ENCODE measurements at places on chromosomes 6 and 20.

GRCh38 chr6:36128793-36129192 lies 1.5 kb upstream of the MAPK13 start:
- no peak for DNase-seq

DNA sequence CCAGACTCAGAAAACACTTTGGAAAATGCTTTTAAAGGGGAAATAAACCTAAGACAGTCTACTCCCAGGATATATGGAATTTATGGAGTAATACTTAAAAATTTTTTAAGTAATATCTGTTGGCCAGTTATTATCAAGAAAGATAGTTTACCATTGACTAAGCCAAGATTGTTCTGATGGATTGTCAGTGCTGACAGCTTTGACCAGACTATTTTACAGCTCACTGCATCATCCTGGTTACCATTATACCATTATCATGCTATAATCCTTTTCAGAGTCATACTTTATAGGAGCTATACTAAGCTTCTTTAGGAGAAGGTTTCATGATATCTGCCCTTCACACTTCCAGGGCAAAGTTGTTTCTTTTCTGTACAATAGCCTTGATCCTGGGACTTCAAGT lies 16.5 kb downstream of the GTF2H5 start:
- DNase-seq: no peak

DNA sequence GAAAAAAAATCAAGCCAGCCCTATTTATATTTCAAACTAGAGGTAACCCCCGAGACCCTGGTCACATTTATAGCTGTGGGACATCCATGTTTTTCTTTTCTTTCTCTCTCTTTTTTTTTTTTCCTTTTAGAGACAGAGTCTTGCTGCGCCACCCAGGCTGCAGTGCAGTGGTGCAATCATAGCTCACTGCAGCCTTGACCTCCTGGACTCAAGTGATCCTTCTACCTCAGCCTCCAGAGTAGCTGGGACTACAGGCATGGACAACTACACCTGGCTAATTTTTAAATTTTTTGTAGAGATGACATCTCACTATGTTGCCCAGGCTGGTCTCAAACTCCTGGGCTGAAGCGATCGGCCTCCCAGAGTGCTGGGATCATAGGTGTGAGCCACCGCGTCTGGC lies 12.1 kb downstream of the MAVS start:
- no peak for DNase-seq

DNA sequence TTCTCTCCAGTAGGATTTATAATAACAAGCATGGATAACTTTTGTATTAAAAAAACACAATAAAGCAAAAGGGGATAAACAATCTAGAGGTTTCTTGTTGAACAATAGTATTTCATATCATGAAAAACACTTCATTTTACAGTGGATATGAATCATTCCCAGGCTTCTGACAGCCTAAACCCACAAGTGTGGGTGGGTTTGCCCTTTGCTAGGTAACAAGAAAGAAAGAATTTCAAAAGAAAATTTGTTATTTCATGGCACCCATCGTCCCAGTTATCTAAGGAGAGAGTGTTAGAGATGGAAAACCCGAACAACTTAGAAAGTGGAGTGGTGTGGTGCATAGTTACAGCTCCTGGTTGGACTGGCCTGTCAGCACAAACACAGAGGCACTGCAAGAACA lies 76.1 kb upstream of the GPR6 start:
- DNase-seq: no peak

- DNase-seq: no peak
Observed at GRCh38 chr6:139863964-139864363, 489.5 kb upstream of the CITED2 start.

DNA sequence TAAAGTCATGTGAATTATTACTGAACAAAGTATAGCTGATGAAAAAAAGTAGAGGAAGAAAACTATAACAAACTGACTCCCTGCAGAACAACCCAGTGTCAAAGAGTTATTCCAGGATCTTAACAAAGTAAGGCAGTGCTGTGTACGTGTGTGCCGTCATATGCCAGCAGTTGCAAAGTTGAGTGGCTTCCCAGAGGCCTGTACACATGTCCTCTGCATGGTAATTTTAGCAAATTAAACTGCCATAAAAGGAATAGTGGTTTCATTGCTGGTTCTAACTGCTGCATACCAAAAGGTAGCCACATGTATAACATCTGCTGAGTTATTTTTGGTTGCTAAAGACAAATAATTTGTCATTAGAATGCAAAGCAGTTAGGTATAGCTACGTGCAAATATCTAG lies 44.8 kb downstream of the RIPOR2 start:
- DNase-seq: no peak

- DNase-seq: no peak
Observed at GRCh38 chr20:41306061-41306727, 11.3 kb downstream of the ZHX3 start.

DNA sequence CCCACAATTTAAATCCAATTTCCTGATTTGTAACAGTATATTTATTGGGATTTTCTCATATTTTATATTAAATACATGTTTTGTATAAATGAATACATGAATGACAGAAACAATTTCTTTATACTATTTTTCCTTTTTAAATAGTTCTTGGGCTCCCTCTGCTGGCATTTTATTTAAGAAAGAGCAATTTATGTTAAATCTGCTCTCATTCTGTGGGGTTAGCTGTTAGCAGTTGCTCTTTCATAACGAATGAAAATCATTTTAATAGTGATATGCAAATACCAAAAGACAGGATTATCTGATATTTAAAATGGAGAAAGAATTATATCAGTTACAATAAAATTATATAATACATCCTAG lies 118.3 kb downstream of the RALGAPA2 start:
- peak; percentile 6 for DNase-seq

DNA sequence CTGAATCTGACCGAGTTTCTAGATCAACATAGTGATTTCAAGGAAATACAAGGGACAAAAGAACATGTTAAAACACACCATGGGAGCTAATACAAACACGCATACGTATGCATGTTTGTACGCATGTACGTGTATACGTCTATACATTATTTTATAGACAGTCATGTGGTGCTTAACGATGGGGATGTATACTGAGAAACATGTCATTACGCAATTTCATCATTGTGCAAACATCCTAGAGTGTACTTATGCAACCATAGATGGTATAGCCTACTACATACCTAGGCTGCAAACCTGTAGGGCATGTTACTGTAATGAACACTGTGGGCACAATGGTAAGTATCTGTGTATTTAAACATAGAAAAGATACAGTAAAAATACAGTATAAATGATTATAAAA lies 25.0 kb upstream of the NELFCD start:
- DNase-seq: no peak

DNA sequence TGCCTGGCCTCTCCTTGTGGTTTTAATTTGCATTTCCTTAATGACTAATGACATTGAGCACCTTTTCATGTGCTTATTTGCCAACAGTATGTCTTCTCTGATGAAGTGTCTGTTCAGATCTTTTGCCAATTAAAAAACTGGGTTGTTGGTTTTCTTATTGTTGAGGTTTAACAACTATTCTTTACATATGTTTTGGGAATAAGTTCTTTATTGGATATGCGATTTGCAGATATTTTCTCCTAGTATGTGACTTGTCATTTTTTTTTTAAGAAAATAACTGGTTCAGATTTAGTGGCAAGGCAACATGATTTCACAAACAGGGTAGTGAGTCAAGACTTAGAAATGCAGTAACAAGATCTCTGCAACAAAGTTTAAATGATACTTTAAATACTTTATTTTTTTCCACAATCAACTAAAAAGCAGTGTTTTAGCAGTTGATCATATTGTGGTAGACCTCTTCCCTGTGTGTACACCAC lies 67.8 kb downstream of the TIAM2 start:
- peak; percentile 43 for DNase-seq

DNA sequence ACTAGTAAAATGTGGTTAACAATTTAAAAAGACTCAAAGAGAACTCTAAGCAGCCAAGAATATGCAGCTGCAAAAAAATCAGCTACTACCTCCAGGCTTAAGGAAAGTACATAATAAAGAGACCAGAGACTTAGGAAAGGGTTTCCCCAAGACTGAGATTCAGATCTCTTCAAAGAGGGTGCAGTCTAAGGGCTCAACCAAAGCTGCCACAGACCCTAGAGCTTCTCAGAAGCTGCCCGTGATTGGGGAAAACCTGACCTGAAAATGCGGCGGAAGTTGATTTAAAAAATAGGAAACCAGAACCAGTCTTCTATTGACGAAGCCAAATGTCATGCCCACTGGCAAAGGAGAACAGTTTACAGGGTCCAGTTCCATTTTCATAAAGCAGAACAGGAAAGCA lies 516.8 kb upstream of the MARCKS start:
- no peak for DNase-seq

- no peak for DNase-seq
Observed at GRCh38 chr6:130932438-130932837, 105.2 kb downstream of the SMLR1 start.

DNA sequence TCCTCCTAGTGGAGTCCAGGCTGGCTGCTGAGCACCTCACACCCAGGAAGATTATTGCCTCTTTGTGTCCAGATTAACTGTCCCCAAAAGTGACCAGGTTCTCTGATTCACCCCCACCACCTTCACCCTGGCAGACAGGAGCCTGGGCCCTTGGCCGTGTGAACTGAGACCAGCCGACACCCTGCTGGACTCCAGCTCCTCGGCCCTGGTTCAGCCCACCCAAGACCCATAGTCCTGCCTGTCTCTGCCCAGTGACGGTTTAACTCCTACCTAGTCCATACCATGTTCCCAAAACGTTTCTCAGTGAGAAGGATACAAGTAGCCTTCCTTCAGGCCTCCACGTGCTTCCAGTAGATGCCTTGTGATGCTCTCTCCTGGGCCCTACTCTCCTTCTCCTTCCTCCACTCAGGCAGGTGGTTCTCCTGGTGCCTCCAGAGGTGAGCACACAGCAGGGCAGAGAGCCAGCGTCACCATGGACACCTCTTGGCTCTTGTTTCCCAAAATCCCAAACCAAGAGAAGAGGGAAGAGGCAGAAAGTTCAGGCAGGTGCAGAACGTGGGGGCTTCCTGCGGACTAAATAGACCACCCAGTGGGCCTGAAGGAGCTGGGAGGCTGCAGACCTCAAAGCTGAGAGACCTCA lies 134.4 kb upstream of the CST7 start:
- no peak for DNase-seq

GRCh38 chr6:167750956-167751358 lies 75.8 kb upstream of the AFDN start:
- DNase-seq: no peak

DNA sequence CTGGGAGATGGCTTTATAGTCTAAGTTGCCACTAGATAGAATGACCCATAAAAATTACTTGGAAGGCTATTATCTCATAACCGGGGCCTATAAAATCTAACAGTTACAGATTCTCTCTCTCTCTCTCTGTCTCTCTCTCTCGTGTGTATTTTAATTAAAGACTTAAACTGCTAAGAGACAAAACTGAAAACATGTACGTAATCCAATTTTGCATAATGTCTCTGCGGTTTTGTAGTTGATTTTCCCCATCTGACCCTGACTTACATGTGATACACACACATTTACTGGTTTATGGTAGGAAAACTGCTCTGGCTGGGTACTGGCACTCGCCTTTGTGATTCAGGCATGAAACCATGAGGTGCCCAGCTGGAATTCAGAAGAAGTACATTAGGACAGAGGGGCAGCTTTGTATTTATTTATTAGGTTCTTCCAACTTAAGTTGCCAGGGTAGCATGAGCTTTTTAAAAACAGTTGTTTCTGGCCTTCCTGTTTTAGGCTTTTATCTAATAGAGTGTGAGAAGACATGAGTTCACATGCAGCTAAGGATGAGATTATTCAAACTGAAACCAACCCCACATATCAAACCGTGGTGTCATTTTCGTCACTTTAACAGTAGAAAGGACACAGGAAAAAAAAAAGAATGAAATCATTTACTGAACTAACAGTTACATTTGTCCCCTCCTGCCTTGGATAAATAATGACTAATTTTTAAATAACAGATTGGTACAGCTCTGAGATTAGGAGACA lies 182.5 kb downstream of the GMPR start:
- DNase-seq: no peak

DNA sequence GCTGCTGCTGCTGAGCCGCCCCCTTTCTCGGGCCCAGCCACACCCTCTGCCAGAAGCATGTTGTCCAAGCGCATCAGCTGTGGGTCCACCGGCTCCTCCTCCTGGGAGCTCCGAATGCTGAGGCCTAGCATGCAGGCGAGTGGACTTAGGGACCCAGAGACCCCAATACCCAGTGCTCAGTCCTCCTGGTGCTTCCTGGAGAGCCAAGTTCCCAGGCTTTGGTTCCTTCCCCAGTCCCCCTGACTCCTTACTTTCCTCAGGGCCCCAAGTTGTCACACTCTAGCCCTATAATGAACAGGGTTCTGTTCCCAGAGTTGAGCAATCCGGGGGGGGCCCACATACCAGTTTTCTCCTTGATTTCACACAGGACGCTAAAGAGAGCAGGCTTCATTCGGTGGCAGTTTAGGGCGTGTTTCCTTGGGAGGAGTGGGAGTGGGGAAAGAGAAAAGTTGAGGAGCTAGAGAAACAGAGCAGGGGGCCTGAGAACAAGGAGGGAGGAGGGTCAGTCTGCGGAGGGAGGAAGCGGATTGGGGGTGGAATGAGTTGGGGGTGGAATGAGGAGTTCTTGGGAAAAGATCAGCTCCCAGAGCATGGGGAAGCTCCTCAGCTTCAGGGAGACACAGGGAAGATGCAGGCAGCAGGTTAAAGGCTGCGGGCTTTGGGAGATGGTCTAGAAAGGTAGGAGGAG lies 1.5 kb downstream of the PBX2 start:
- DNase-seq: no peak

- DNase-seq: no peak
Observed at GRCh38 chr6:166626177-166627032, 646 bp downstream of the RPS6KA2 start.

GRCh38 chr6:127510876-127511275 lies 8.3 kb downstream of the MTCL3 start:
- no peak for DNase-seq

GRCh38 chr6:109345986-109346385 lies 36.3 kb downstream of the CD164 start:
- no peak for DNase-seq

- DNase-seq: peak; percentile 11
Observed at GRCh38 chr6:85569323-85569722, 24.3 kb downstream of the SNX14 start.

GRCh38 chr20:1818247-1818840 lies 76.9 kb upstream of the SIRPA start:
- DNase-seq: no peak

DNA sequence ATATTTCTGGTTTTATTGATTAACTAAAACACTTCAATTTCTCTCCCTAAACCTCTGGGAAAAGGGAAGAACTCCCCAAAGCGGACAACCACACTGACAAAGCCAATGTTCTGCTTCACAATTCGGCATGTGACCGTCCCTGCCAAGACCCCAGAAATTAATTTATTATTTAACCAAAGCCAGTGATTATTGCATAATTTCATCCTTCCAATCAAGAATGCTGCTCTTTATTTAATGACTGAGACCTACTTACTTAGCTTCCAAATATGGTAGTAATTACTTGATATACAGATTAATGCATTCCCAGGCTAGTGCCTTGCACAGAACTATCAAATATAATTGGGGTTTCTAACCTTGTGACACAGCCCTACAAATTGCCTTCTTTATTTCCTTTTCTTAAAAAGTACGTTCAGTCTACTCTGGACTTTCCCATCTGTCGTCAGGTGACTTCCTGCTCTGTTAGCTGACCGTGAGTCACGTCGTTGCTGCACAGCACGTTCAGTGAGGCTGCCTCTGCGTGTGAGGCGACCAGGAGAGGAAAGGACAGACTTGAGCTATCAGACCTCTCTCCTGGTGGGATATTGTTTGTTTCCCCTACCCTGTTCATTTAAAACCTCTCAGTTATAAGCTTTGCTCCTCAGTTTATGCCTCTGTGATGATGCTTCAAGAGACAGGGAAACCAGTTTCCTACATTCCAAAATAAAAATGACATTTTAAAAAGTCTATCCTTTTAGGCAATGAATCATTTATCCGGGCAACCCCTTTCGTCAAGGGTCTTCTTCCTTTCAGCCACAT lies 55.7 kb upstream of the TNFAIP3 start:
- DNase-seq: peak; percentile 75

Data from HTR-8/SVneo (cell line).